Endothelial cell of coronary artery (primary cell): ENCODE measurements at places on chromosomes 16 and 17. TPM values are rescaled to one million over a fixed set of nuclear protein-coding genes. Genes with fewer than 3 reads are reported as not detected.

OTOP2 gene
- not detected in 2 replicates for total RNA-seq

GLIS2 gene
- total RNA-seq = 0.99 and 1.8 TPM in 2 replicates

SLC16A13 gene
- 0.54 and 1.4 TPM in 2 replicates for total RNA-seq

HIGD1B gene
- not detected in 2 replicates for total RNA-seq

CCDC92B gene
- total RNA-seq = not detected in 2 replicates

SOCS1 gene
- total RNA-seq = 0.54 and 1.3 TPM in 2 replicates

FLOT2 gene
- 59.1 and 62.1 TPM in 2 replicates for total RNA-seq

CMC2 gene
- total RNA-seq = 48.2 and 55.0 TPM in 2 replicates

RUNDC3A gene
- total RNA-seq = 0.47 and 0.54 TPM in 2 replicates

KRTAP17-1 gene
- not detected in 2 replicates for total RNA-seq

ITGA2B gene
- 0.18 and 0.28 TPM in 2 replicates for total RNA-seq

FBXW10B gene
- 0.09 TPM in 2 replicates for total RNA-seq
